ENCODE measurements at places on chromosomes 7 and 10.

GRCh38 chr7:110336423-110336822 is 754.5 kb upstream of the LRRN3 start:
- no peak for DNase-seq

- no peak for DNase-seq
These were observed 110.6 kb downstream of the OAT start for GRCh38 chr10:124308056-124308645.

- DNase-seq, result no peak
These were observed 75.0 kb upstream of the GTF2I start for GRCh38 chr7:74582447-74583039.

DNA sequence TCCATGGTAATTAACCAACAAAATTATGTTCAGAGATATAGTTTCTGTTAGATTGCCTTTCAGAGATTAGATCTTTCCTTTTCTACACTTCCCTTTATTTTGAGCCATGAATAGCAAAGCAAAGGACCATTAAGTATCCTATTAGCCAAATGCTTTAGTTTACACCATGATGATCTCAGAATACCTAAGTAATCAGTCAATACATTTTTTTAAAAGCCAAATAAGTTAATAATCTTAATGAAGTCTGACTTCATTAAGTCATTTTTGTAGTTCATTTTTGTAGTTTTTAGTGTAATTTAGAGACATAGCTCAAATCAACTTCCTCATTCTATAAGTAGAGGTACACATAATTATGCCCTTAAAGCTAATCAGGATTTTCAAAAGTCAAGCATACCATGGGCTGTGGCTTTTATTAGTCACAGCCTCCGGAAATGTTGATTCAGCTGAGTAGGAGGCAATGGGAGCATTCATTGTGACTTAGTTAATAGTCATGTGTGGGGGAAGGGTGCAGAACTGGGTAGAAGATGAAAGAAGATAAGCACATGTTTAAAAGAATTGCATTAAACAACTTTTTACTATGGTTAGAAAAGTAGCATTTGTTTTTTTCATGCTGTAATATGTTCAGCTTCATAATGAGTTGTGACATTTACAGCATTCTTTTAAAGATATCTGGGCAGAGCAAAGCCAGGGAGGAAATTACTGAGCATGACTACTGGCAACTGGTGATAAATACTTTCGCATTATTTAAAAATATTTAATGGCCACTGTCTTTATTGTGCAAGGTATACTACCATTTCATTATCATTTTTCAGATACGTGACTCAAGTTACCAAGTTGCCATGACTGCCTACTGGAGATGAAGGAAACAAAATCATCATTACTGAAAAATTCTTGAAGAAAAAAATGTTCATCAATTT is 57.3 kb upstream of the CCDC71L start:
- peak; percentile 100 for DNase-seq

- no peak for DNase-seq
These were observed 10.7 kb downstream of the APBB1IP start for GRCh38 chr10:26448706-26449435.

GRCh38 chr10:68871731-68872342 is 29.3 kb upstream of the DDX50 start:
- DNase-seq, result peak; percentile 89

- DNase-seq, result no peak
These were observed 345.1 kb downstream of the GLRX3 start for GRCh38 chr10:130481076-130481930.

- DNase-seq, result no peak
These were observed 122.9 kb downstream of the SAMD9 start for GRCh38 chr7:92994901-92995300.

DNA sequence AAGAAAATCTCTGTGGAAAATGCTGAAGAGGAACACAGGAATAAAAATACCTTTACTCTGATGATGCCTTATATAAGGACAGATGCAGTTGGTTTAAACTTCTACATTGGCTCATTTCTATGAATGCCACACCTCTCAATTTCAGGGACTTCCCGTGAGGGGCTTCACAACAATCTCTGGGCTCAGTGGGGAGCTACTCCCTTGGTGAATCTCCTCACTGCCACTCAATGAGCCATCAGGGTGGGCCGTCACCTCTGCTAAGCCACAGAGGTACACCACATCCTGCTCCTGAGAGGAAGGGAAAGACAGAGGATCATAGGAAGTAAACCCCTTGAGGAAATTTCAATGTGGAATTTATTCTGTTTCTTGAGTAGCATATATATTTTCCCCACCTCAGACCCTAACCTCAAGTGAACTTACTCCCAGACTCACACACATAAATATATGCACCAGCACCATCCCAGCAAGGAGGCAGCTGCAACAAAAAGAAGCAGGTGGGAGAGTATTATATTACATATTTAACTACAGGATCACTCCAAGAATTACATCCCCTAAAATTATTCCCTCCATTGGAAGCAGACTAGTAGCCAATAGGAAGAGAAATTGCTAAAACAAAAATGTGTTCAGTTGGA is 63.3 kb upstream of the PRSS1 start:
- DNase-seq, result no peak

GRCh38 chr10:26225322-26225721 is 8.7 kb downstream of the GAD2 start:
- DNase-seq, result no peak

- peak; percentile 81 for DNase-seq
These were observed 2.8 kb upstream of the FLNC start for GRCh38 chr7:128827248-128827958.

DNA sequence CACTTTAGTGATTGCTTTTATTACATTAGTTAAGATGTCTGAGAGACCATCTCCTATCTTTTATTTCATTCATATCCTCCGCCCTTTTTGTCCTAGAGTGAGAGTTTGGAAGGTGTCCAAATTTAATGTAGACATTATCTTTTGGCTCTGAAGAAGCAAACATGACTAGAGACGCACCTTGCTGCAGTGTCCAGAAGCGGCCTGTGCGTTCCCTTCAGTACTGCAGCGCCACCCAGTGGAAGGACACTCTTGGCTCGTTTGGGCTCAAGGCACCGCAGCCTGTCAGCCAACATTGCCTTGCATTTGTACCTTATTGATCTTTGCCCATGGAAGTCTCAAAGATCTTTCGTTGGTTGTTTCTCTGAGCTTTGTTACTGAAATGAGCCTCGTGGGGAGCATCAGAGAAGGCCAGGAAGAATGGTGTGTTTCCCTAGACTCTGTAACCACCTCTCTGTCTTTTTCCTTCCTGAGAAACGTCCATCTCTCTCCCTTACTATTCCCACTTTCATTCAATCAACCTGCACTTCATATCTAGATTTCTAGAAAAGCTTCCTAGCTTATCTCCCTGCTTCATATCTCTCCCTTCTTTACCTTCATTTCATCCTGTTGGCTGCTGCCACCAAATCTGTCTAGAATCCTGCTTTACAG is 10.4 kb upstream of the CLCN1 start:
- DNase-seq, result no peak

GRCh38 chr7:21902240-21902639 is 43.5 kb downstream of the CDCA7L start:
- peak; percentile 75 for DNase-seq

DNA sequence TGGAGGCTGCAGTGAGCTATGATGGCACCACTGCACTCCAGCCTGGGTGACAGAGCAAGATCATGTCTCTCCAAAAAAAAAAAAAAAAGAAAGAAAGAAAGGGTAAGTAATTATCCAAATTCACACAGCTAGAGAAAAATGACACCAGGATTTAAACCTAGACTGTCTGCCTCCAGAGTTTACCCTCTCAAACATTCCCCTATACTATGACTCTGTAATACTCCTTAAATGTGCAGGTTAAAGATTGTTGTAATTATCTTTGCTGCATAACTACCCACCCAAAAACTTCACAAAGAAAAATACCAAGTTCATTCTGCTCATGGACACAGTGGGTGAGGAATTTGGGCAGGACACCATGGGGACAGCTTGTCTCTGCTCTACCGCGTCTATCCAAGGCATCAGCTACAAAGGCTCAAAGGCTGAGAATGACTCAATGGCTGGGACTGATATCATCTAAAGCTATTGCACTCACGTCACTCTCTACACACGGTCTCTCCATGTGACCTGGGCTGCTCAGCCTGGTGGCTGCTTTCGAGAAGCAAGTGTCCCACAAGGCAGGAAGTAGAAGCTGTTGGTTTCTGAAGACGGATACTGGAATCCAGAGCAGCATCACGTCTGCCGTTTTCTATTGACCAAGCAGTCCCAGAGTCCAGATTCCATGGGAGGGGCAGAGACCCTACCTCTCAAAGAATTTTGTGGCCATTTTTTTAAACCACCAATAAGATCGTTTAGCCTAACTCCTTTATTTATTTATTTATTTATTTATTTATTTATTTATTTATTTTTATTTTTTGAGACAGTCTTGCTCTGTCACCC is 185.7 kb upstream of the AUTS2 start:
- peak; percentile 86 for DNase-seq

GRCh38 chr7:76187272-76187671 is 14.4 kb upstream of the SRRM3 start:
- no peak for DNase-seq

DNA sequence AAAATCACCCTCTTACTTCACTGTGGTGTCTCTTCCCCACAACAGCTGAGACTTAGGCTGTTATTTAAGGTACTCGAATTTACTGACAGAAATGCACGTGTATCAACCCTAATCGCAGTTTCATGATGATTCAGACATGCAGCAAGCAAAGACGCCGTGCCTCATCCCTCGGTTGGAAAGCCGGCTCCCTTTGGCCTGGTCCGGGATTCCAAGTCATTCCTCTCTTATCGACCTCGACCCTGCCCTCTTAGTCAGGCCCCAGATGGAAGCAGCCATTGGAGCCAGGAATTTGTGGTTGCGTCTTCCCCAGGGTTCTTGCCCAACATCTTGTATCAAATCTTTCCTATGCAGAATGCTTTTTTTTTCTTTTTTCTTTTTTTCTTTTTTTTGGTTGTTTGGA is 229.5 kb downstream of the GATA3 start:
- DNase-seq, result no peak

DNA sequence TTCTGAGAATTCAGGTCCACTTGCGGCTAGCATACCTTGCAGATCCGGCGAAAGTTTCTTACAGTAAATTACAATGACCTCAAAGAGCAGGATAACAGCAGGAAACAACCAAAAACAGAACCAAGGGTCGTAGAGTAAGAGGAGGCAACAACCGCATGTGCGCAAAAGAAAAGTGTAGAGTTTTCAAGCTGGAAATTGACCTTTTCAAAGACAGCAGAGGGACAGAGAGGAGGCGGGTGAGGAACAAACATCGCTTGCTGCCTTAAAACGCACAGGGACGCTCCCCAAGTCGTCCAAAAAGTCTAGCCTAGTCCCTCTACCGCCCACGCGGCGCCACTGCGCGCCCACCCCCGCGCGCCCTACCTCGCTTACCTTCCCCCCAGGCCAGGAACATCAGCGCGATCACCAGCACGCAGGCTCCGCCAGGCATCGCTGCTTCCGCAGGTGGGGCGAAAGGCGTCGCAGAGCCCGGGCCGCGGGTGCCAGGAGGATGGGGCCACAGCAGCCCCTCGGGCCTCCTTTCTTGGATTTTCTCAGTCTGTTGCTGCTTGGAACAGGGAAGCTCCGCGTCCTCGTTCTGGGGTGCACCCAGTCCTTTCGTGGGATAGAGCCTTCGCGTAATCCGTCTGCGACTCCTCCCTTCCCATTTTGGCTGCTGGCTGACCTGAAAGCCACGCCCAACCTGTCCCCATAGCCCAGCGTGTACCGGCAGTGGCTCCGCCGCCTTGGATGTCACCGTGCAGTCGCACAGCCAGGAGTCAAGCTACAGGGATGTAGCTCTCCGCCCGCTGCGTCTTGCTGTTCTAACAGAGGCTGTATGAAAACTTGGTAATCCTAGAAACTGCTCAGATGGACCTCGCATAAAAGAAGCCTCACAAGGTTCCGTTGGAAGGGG is at the start of gene VWDE:
VWDE (minus strand) TSS at position 579 of the 895 bp plus-strand sequence; CDS start at position 430, 149 bp downstream.
- no peak for DNase-seq

DNA sequence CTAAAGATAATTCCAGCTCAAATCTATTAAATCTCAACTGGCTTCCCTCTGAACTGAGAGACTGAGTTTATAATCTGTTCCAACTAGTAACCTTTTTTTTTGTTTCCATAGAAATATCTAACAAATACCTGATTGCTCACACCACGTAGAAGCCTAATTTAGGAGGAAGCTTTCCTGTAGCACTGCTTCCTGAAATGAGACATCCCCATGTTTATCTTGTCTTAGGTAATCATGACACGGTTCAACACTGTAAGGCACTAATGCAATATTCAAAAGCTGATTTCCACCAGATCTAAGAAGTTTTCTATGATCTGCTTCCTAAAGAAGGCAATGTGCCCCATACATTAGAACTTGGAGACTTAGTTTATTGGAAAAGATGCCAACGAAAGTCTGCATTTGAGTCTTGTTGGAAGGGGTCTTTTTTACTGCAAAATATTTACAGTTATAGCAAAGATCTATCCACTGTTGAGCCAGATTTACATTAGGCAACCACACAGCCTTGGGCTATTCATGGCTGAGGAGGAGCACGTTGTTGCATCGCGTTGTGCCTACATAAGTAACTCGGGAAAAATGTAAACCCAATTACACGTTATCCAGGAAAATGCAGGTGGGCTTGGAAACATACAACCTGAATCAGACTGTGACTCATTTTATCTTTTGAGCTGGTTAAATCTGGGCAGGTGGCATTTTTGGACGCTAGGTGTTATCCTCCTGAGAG is 66.3 kb downstream of the VIPR2 start:
- no peak for DNase-seq

GRCh38 chr7:29325476-29325875 is 130.9 kb downstream of the CHN2 start:
- DNase-seq, result no peak

GRCh38 chr10:78437998-78438906 is 404.6 kb downstream of the RPS24 start:
- DNase-seq, result no peak

DNA sequence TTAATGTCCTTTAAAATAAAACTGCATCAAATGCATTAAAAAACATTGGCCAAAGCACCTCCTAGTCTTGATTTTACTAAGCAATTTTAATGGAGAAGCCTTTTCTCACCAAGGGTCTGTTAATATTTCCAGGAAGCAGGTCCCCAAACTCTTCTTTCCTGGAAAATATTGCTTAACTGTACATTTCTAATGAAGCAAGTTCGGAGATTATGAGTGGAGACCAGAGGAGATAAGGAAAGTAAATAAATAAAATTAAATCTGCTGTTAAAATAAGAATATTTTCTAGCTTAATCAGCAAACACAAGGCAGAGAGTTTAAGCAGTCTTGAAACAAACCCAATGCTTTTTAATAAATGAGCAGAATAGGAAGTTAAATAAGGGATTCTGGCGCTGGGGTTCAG is 322.4 kb downstream of the PTEN start:
- no peak for DNase-seq

DNA sequence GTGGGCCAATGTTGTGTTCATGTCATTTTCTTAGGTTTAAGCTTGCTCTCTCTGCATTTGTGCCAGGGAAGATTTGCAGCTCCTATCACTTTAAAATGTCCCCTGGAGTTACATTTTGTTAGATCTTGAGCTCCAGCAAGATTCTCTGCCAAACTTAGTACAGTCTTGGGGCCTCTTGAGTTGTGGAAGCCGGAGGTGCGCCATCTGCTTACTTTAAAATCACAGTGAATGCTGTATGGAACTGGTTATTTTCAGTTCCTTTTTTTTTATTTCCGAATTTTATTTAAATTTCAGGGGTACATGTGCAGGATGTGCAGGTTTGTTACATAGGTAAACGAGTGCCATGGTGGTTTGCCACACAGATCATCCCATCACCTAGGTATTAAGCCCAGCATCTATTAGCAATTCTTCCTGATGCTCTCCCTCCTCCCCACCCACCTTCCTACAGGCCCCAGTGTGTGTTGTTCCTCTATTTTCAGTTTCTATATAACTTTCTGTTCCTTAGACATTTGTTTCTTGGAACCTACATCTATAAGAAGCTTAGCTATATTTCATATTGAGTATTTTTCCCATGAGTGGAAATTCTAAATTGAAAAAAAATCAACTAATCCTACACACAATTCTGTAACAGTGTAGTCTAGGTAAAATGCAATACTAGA is 114.4 kb upstream of the CREB5 start:
- DNase-seq, result no peak
